AG08396 (cell line): ENCODE measurements at places on chromosomes 1 and 21.

DNA sequence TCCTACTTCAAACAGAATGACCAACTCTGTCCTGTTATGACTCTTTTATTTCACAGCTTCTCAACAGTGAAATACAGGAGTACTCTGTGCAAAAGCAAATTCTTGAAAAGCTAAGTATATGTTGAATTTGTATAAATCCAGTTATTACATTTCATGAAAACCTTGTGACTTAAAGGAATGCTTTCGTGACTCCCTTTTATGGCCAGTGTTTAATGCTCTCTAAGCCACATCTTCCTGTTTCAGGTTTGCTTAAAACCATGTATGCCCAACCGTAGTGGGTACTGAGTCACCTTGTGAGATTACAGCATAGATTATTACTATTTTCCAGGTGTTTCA is 40.2 kb upstream of the KIF1B start:
- DNase-seq: no peak

DNA sequence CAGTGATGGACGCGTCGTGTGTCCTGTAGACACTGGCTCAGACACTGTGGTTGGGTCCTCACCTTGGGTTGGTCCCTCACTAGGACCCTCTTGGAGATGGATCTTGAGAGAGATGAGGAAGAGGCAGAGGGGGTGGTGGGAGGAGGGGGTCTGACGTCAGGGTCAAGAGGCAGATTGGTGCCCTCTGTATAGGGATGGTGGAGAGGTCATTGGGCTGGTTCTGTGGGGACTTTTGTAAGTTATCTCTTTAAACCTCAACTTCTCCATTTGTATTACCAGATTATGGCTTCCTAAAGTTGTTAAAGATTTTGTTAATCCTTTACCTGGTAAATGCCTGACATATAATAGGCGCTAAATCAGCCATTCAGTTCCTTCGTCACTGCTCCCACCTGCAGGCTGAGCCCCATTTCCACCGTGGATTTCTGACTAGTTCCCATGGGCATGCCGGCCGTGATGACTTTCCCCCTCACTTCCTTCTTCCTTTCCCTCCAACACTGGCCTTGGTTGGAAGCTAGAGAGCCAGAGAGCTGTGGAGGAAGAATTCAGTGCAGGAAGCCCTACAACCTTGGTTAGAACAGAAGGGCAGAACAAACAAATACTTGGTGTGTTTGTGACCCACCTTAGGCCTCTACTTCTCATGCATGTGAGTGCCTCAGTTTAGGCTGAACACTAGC is 8.6 kb downstream of the H6PD start:
- DNase-seq: no peak

GRCh38 chr1:94314222-94314858 is 77.0 kb upstream of the ARHGAP29 start:
- no peak for DNase-seq

DNA sequence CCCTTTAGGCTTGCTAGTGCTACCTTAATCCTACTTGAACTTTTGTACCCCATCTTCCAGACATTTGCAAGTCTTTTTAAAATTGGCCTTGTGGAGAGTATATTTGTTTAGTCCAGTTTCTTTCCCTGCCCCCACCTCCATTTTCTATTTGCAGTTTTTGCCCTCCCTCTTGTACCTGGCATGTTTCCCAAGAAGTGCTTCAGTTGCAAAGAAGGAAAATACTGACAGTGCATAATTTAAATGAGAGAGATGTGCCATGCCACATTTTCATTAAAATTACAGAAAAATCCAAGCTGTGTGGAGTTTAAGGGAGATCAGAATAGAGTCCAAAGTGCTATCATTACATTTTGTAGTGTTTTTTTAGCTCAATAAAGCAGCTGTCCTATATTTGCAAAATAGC is 150.0 kb upstream of the ADGRL2 start:
- no peak for DNase-seq

- no peak for DNase-seq
Observed at GRCh38 chr1:67970088-67970487, 80.3 kb downstream of the DIRAS3 start.

DNA sequence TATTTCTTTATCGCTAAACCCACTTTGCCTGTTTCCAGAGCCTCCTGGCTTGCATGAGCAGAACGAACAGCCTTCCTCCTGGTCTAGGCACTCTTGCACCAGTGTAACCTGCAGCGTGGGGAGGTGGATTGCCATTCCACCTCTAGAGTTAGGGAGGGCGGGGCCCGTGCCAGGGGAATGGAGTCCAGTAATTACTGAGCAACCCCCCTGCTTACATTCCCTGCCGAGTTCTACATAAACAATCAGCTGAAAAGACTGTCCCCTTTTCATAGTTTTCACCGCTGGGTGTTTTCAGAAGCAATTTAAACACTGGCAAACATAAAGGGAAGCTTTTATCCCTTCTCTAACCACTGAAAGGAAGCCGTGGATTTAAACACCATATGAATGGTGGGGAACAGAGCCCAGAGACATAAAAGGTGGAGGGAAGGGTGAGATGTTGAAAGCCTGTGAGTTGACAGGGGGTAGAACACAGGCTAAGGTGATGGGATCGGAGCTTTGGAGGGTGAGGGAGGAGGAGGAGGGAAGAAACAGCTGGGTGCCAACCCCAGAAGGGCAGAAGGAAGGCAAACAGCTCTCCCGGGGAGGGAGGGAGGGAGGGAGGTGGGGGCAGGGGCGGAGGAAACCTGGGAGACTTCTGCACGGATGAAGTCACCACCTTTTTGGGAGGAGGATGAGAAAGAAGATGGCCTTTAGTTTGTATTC is 68.0 kb upstream of the WDR26 start:
- DNase-seq: no peak

DNA sequence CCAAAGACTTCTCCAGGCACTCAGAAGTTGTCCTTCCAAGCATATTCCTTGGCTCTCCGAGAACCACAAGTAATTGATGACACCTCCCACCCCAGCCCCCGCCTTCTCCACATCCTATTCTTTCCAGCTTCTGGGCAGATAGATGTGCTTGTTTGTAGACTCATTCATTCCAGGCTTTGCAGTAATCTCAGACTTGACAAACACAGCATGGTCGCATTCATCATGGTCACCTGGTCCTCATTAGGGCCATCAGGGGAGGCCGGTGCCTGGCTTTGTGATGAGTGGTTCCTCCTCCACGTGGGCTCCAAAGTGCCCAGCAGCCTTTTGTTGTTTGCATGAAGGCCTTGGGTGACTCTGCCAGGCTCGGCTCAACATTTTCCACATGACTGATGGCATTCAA is 28.5 kb upstream of the KCNE2 start:
- no peak for DNase-seq

DNA sequence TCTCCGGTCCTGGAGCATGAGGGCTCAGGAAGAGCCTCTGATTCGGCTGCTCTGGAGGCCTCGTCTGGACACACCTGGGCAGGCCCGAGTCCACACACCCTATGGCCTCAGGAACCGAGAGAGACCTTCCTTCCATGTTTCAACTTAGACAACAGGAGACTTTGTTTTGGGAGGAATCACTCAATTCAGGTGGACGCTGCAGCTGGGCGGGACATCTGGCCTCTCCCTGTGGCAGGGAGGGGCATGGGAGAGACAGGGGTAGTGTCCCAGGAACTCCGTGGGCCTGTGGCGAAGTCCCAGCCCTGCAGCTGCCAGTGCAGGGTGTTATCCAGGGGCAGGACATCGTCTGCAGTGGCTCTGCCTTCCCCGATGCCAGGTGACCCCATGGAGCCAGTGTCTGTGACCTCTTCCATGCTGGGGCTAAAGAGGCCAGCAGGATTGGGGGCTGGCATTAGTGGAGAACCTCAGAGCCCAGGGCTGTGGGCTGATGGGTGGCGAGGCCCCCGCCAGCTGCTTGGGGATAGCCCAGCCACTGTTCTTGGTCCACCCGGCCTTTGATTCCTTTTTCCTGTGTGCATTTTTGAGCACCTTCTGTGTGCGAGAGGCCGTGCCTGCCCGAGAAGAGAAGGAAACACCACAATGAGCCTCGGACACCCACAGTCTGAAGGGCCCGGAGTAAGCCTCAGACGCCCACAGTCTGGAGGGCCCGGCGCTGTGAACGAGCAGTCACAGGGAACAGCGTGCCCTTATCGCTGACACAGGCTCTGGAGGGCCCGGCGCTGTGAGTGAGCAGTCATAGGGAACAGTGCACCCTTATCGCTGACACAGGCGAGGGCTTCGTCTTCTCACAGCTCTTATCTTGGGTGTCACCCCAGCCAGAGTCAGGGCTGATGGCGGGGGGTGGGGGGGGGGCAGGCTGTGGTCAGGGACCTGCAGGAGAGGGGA is 6.2 kb downstream of the COL18A1 start:
- DNase-seq: no peak

GRCh38 chr1:197771386-197771785 is 3.9 kb downstream of the DENND1B start:
- no peak for DNase-seq

- no peak for DNase-seq
Observed at GRCh38 chr1:18932879-18933278, 23.6 kb downstream of the IFFO2 start.

- no peak for DNase-seq
Observed at GRCh38 chr1:33275706-33276572, 19.6 kb downstream of the ZNF362 start.

DNA sequence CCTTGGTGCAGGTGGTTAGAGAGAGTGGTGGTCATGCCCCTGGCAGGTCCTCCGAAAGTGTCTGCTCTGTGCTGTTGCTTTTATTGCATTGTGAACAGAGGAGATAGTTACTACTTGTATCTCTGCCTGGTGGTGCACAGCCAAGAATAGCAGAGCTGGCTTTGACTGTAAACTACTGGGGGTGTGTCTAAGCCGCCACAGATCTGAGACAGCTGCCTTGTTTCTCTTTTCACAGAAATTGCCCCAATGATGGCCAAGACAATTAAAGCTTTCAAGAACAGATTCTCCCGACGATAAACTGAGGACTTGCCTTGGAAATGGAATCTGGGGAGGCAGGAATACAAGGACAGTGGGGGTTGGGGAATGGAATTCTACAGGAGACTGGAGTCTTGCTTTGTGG is 16.0 kb downstream of the ELOA start:
- no peak for DNase-seq

GRCh38 chr1:78385744-78386462 is 104.9 kb upstream of the PTGFR start:
- DNase-seq: no peak

DNA sequence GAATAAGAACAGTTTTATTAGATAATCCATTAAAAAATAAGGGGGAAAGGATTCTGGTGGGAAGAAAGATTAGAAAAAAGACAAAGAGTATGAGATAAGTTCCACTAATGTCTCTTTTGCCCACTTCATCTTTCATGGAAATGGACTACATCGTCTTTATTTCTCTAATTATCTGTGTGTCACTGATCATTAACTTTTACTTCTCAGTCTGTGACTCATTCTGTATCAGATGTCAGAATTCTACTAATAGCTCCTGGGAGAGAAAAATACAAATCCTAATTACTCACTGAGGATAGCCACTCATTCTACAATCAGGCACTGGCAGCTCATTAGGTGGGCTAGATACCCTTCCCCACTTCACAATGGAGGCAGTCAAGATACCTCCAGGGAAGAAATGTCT is 41.7 kb downstream of the ILDR2 start:
- no peak for DNase-seq

- DNase-seq: no peak
Observed at GRCh38 chr21:38323721-38324531, 67.1 kb downstream of the KCNJ15 start.

DNA sequence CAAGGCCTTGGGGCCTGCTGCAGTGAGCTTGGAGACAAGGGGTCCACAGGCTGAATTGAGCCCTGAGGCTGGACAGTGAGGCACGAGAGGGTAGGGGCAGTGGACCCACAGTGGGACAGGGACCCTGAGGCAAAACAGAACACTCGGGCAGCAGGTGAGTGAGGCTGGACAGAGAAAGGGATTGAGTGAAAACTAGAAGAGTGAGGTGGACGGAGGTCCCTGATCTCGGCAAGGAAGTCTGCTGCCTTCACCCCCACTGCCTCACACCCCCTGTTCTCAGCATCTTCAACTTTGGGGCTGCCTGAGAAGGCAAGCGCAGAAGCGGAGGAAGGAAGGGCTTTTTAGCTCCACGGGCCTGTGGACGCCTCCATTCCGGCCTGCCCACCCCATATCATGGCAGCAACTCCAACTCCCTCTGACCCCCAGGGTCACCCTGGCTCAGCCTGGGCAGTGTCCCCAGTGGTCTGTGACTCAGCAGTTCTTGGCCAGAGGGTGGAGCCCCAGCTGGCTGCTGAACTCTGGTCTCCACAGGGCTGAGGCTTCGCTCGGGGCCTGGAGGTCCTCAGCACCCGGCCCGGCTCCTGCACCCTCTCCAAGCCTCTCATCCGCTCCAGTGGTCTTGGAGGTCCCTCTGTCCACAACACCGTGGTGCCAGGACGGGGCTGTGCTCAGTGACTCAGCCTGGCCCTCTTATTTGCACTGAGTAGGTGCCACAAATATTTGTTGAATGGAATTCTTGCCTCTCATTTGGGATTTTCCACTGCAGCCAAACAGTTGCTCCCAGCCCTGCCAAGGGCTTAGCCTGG is 60.0 kb upstream of the EPS8L3 start:
- DNase-seq: no peak

DNA sequence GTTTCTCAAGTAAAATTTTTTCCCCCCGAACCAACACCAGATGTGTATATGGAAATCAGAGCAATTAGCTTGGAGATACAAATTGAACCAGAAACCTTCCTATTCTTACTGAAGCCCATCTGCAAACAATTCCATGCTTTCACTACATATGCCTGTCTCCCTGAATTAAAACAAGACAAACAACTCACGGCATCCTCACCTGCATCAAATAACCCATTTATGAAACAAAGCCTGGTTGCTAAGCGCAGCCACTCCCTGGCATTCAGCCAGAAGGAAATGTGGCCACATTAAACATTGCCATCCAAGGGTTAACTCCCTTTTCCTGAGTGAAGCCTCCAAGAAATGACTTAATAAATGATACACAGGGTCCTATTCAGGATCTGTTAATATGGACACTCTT is 55.3 kb downstream of the APP start:
- DNase-seq: no peak
